Neural cell (in vitro differentiated cells): ENCODE measurements at places on chromosomes 6 and 20. TPM values are rescaled to one million over a fixed set of nuclear protein-coding genes. Genes with fewer than 3 reads are reported as not detected.

PSORS1C2 gene
- polyA plus RNA-seq: not detected in 2 replicates

RSPH9 gene
- 0.88 and 1.8 TPM in 2 replicates for polyA plus RNA-seq

RFX6 gene
- not detected in 2 replicates for polyA plus RNA-seq

ACTL10 gene
- polyA plus RNA-seq: not detected in 2 replicates

PTPN1 gene
- 44.5 and 48.1 TPM in 2 replicates for polyA plus RNA-seq

KHDC1L gene
- polyA plus RNA-seq: not detected in 2 replicates

COL21A1 gene
- 0.25 TPM in 1 of 2 replicates, not detected in the other for polyA plus RNA-seq

TCP1 gene
- 352 and 379 TPM in 2 replicates for polyA plus RNA-seq

NR2E1 gene
- 0.50 and 1.3 TPM in 2 replicates for polyA plus RNA-seq

FAM184A gene
- polyA plus RNA-seq: 41.9 and 47.5 TPM in 2 replicates

ALDH5A1 gene
- 33.1 and 36.3 TPM in 2 replicates for polyA plus RNA-seq

TMEM244 gene
- polyA plus RNA-seq: not detected in 2 replicates

MUCL3 gene
- polyA plus RNA-seq: not detected in 2 replicates

FNDC1 gene
- not detected in 2 replicates for polyA plus RNA-seq

TRPC4AP gene
- polyA plus RNA-seq: 85.9 and 93.0 TPM in 2 replicates

POU5F1 gene
- polyA plus RNA-seq: not detected in 2 replicates

HCK gene
- polyA plus RNA-seq: 0.58 TPM in 1 of 2 replicates, not detected in the other

PMEPA1 gene
- polyA plus RNA-seq: 3.3 and 5.0 TPM in 2 replicates

LINC00237 gene
- not detected in 2 replicates for polyA plus RNA-seq

CARMIL1 gene
- 5.3 and 5.7 TPM in 2 replicates for polyA plus RNA-seq

KIAA1586 gene
- 27.1 and 34.4 TPM in 2 replicates for polyA plus RNA-seq

OR12D3 gene
- polyA plus RNA-seq: not detected in 2 replicates

KCNK16 gene
- not detected in 2 replicates for polyA plus RNA-seq

TAGAP gene
- polyA plus RNA-seq: not detected in 2 replicates

DEFB128 gene
- polyA plus RNA-seq: not detected in 2 replicates

TRIM38 gene
- not detected in 2 replicates for polyA plus RNA-seq

HNF4A gene
- 0.68 TPM in 1 of 2 replicates, not detected in the other for polyA plus RNA-seq

DLL1 gene
- polyA plus RNA-seq: 24.6 and 26.1 TPM in 2 replicates

TCF15 gene
- 0.24 TPM in 1 of 2 replicates, not detected in the other for polyA plus RNA-seq

BTBD3 gene
- 86.6 and 90.0 TPM in 2 replicates for polyA plus RNA-seq

TREML2 gene
- polyA plus RNA-seq: not detected in 2 replicates

IYD gene
- not detected in 2 replicates for polyA plus RNA-seq

SLC25A27 gene
- 31.1 and 44.5 TPM in 2 replicates for polyA plus RNA-seq

ZC2HC1B gene
- polyA plus RNA-seq: 0.34 TPM in 1 of 2 replicates, not detected in the other

CPXM1 gene
- polyA plus RNA-seq: 42.1 and 44.0 TPM in 2 replicates
